ENCODE measurements at places on chromosomes 5 and 9. TPM values are rescaled to one million over a fixed set of nuclear protein-coding genes. Genes with fewer than 3 reads are reported as not detected.

SPATA31E1 gene
- 0.71 TPM for total RNA-seq

OBP2A gene
- not detected for total RNA-seq

PALM2AKAP2 gene
- total RNA-seq = 1.0 TPM

GRCh38 chr5:147483961-147484707 lies 25.7 kb downstream of the DPYSL3 start:
- peaks cover 12% of the 10 kb centered on the region for H3K4me1 ChIP-seq
- H3K4me3 ChIP-seq = no peak overlapping the region
- no peak for DNase-seq
- H3K27me3 ChIP-seq = peaks cover 4% of the 10 kb centered on the region
- no peak overlapping the region for H3K27ac ChIP-seq
- no peaks in the 10 kb centered on the region for H3K36me3 ChIP-seq

DNA sequence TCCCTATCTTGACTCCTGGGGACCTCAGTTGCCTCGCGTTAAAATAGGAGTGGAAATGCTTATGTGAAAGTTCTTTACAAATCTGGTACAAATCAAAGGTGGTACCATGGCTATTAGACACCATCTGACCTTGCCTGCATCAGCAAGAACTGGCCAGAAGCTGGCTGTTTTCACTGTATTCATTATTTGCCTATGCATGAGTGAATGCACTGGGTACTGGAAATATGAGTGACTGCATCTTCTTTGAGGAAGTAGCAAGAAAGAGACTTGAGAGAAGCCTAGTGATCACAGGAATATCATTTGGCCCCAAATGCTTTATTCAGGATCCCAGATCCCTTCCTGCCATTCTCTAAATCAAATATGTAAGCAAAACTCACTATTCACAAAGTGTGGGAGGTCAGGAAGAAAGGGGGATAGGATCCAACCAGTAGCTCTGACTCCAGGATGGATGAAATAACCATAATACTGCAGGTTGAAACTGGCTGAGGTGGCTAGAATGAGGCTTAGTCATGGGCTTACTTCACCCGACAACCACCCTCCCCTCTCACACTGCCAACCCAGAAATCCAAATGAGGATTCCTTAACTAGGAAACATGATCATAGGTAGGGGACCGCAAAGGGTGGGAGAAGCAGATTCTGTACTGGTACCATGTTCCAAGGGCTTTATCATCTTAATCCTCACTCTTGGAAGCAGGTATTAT lies 56.7 kb downstream of the FAM114A2 start:
- H3K36me3 ChIP-seq = no peaks in the 10 kb centered on the region

DNA sequence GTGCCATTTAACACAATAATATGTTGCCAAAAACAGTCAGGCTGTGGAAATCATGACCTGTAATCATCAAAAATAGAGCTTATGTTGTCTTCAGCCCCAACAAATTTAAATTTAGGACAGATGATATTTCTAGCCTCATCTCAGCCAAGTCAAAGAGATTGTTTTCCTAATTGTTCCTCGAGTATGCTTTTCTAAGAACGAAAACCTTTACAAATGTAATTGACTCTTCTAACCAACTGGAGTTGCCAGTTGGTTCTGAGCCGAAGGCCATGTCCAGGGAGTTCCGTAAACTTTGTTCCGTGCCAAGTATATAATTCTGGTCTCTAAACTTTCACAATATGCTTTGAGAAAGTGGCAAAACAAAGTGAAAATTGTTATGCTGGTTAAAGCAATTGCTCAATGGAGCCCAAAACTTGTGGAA lies 160.8 kb downstream of the CEMIP2 start:
- no peaks in the 10 kb centered on the region for H3K27me3 ChIP-seq
- H3K36me3 ChIP-seq = peaks cover 4% of the 10 kb centered on the region
- no peak for DNase-seq
- no peak overlapping the region for H3K4me3 ChIP-seq
- H3K4me1 ChIP-seq = no peaks in the 10 kb centered on the region

DNA sequence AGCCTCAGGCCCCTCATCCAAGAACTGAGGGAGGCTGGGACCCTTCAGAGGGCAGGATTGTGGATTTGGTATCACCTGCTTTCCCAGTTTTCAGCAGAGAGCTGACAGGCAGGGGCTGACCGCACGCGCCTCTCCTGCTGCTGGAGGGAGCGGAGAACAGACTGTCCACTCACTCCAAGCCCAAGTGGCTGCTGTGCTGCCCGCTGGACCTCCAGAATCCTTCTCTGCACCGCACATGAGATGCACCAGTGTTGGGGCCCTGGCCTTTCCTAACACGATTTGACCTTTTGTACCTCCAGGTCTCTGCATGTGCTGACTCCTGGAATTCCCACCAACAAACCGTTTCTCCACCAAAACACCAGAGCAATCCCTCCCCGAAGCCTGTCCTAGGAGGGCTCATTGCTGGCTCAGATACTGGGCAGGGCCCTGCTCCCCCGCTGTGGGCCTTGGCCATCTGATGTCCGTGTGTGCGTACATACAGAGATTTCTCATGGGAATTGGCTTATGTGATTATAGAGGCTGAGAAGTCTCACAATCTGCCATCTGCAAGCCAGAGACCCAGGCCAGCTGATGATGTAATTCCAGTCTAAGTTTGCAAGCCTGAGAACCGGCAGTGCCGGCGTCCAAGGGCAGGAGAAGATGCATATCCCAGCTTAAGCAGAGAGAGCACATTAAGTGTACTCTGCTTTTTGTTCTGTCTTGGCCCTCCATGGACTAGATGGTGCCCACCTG lies 141.7 kb downstream of the GADD45G start:
- H3K4me3 ChIP-seq = peak overlapping the region; percentile 44
- peak; percentile 79 for DNase-seq
- H3K4me1 ChIP-seq = peaks cover 68% of the 10 kb centered on the region
- peak overlapping the region; percentile 96 for H3K27ac ChIP-seq
- no peaks in the 10 kb centered on the region for H3K36me3 ChIP-seq

DNA sequence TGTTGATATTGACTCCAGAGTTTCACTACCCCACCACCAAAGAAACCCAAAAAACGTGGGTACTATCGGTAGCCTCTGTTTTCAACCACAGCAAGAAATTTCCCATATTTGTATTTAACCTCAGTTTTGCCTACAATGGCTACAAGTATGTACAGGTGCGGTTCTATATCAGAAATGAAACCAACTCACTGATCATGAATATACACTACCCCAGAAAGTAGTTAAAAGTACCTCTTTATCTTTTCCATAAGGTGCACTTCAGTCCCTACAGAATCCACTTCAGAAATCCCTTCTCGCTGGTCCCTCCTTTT lies 140.6 kb upstream of the SLC12A2 start:
- no peak for DNase-seq
- H3K27ac ChIP-seq = no peak overlapping the region
- H3K27me3 ChIP-seq = peaks cover 4% of the 10 kb centered on the region
- no peak overlapping the region for H3K4me3 ChIP-seq
- no peaks in the 10 kb centered on the region for H3K36me3 ChIP-seq
- peaks cover 43% of the 10 kb centered on the region for H3K4me1 ChIP-seq

- DNase-seq = no peak
- H3K4me3 ChIP-seq = no peak overlapping the region
- peaks cover 7% of the 10 kb centered on the region for H3K27me3 ChIP-seq
- H3K27ac ChIP-seq = no peak overlapping the region
Measured at GRCh38 chr9:83433846-83434245, 104.4 kb downstream of the FRMD3 start.

Data from glutamatergic neuron (in vitro differentiated cells).